ENCODE measurements at places on chromosomes 12 and 14. TPM values are rescaled to one million over a fixed set of nuclear protein-coding genes. Genes with fewer than 3 reads are reported as not detected.
A peak's percentile ranks its signal among the peaks of the same experiment; 100 is the strongest.

- no peak for DNase-seq
These were observed 9.3 kb downstream of the SYNE3 start for GRCh38 chr14:95507174-95507573.

DNA sequence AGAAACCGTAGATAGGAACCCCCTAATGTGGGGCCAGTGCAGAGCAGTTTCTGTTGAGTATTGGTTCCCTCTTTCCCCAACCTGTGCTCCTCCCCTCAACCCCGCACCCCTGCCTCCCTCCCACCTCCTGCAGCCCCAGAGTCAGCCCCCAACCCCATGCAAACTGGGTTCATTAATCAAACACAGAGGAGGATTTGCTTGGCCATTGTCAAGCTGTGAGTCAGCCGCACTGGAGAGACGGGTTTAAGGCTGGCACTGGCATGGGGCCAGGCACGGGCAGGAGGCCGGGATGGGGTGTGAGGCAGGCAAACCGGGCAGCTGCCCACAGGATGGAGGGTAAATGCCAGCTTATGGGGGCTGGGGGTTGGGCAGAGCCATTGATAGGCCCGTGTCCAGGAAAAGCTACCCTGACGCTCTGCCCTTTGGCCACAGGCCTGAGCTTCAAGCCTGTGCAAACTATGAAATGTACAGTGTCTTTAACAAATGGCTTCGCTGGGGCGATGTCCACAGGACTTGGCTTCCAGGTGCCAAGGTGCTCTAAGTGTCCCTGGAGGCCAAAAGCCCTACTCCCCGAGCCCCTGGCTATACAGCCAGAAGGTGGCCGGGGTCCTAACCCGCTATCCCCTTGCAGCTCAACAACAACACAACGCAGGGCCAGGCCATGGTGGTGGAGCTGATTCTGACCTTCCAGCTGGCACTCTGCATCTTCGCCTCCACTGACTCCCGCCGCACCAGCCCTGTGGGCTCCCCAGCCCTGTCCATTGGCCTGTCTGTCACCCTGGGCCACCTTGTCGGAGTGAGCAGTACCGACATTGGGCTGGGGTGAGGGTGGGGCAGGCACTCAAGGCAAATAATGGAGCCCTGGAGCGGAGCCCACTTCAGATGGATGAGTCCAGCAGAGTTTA is 1.4 kb downstream of the AQP5 start:
- no peak for DNase-seq

DNA sequence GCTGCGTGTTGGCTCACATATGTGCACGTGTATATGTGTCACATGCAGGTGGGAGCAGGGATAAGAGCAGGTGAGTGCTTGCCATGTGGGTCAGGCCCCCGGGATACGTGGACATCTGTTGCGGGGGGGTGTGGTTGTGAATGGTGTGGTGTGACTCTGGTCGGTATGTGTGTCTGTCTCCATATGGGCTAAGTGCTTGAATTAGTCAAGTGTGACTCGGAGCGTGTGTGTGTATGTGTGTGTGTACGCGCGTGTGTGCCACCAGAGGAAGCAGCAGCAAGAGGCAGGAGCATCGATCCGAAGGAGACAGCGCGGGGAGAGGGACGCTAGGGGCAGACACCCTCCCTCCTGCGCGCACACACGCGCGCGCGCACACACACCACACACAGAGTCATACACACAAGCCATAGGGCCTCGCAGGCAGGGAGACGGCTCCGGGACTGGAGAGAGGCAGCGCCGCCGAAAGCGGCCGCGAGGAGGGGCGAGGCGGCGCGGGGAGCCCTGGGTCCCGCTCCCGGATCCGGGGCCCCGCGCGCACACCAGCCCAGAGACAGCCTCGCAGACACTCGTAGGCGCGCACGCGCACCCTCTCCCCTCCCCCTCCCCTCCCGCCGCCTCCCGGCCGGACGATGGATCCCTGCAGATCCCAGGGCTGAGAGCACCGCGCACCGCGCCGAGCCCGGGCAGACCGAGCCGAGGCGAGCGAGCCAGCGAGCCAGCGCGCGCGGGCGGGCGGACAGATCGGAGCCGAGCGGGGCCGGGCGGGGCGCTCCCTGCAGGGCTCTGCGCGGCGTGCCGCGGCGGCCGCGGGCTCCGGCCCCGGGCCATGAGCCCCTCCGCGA is at the start of gene ASIC1:
Gene ASIC1 (plus strand): TSS at position 597 of the 842 bp plus-strand sequence. CDS start 1,171 bp downstream, outside the sequence.
- peak; percentile 33 for DNase-seq

DNA sequence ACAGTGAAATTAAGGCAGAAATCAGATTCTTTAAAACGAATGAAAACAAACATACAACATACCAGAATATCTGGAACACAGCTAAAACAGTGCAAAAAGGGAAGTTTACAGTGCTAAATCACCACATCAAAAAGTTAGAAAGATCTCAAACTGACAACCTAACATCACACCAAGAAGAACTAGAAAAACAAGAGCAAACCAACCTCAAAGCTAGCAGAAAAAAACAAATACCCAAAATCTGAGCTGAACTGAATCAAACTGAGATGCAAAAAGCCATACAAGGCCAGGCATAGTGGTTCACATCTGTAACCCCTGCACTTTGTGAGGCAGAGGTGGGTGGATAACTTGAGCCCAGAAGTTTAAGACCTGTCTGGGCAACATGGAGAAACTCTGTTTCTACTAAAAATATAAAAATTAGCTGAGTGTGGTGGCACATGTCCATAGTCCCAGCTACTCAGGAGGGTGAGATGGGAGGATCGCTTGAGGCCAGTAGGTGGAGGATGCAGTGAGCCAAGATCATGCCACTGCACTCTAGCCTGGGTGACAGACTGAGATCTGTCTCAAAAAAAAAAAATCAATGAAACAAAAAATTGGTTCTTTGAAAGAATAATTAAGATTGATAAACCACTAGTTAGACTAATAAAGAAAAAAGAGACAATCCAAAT is 33.2 kb upstream of the LDHB start:
- DNase-seq, result peak; percentile 45

DNA sequence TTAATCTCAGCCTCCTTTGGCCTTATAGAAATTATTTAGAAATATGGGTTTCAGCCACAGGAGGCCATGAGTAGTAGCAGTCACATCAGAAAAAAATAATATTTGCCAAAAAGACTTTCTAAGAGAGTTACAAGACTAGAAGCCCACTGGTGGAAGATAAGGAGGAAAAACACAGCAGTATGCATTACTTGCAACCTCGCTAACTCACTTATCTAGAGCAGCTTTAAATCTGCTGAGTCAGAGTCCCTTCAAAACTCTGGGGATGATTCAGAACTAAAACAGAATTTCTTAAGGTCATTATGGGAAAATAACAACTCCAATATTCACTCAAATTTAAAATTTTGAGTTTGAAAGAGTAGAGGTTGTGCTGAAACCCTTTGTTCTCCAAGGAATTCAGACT is 6.2 kb downstream of the OR4K17 start:
- DNase-seq, result no peak

DNA sequence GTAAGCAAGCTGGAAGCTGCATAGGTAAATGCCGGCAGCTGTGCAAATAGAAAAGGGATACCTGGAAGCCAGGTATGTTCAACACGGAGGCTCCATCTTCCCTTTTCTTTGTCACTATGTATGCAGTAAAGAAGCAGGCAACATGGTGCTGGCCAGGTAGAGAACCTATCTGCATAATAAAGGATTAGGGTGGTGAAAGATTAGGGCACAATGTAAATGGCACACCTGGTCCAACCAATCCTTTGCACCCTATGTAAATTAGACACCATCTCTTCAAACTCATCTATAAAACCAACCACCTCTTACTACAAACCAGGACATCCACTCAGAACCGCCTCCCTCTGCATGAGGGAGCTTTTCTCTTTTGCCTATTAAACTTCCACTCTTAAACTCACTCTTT is 32.3 kb downstream of the RPS29 start:
- DNase-seq, result no peak

GRCh38 chr12:71223139-71223538 is 65.3 kb upstream of the TSPAN8 start:
- no peak for DNase-seq

GRCh38 chr12:28893365-28893764 is 255.7 kb upstream of the FAR2 start:
- DNase-seq, result no peak

DNA sequence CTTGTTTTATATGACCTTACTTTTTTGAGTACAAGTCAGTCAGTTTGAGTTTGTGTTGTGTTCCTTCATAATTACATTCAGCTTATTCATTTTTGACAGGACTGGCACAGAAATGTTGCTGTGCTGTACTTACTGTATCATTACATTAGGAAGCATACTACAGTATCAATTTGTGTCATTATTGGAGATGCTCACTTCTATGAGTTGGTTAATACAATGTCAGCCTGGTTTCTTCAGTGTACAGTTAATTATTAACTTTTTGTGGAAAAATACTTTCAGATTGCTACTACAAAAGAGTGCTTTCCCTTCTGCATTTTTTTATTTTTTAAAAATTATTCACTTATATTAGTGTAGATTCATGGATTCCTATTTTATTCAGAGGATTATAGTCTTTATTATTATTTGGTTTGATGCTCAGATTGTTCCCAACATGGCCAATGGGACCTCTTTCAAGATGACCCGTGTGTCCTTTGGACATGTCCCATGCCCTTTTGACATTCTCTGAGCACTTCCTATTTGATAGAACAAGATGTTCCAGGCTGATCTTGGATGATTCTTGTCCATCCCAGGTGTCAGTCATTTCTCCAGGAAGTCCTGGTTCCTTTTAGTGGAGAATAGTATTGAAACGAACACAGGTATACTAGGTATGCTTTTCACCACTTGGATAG is 66.6 kb downstream of the MON2 start:
- DNase-seq, result no peak

DNA sequence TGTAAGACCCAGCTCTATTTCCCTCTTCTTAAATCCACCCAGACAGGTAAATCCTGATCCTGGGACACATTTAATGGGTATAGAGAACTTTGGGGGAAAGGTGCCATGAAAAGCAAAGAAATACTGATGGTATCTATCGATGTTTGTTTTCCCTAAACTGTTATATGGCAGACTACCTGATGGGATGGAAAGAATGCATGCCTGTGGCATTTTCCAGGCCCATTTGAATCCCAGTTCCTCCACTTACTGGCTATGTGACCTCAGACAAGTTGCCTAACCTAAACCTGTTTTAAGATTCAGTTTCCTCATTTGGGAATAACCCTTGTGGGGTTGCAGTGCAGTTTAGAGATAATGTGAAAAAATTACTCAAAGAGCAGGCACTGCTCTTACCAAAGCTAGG is 404.5 kb downstream of the FUT8 start:
- DNase-seq, result no peak

DNA sequence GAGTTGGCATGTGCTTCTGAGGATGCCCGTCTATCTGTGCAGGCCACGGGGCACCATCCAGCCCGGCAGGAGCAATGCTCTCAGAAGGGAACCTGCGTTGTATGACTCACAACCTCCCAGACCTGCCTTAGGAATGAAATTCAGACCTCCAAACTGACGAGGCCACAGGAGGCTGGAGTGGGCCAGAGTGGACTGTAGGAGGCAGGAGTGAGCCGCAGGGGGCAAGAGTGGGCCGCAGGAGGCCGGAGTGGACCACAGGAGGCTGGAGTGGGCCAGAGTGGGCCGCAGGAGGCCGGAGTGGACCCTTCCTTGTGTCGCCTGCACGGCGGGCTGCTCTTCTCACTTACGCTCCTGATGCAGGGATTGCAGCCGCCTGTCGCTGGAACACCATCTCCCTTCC is 11.1 kb upstream of the FBRSL1 start:
- no peak for DNase-seq

GRCh38 chr12:103667125-103667524 is 80.1 kb downstream of the STAB2 start:
- DNase-seq, result no peak

- no peak for DNase-seq
These were observed at the start of gene TBC1D30 for GRCh38 chr12:64824500-64825142. Gene TBC1D30 (plus strand): TSS chr12:64824647. CDS start chr12:64824880, 233 bp downstream.

TAS2R46 gene
- 1.1 TPM for total RNA-seq

JAG2 gene
- 0.29 TPM for total RNA-seq

KRT3 gene
- total RNA-seq, result not detected

HOXC11 gene
- not detected for total RNA-seq

TSHR gene
- 0.30 TPM for total RNA-seq

TAS2R20 gene
- total RNA-seq, result 1.3 TPM

TAS2R13 gene
- total RNA-seq, result 0.86 TPM

TDRD9 gene
- total RNA-seq, result 0.28 TPM

STAB2 gene
- not detected for total RNA-seq

GPR132 gene
- 47.3 TPM for total RNA-seq
